ENCODE measurements at places on chromosomes 11 and 22.
A peak's percentile ranks its signal among the peaks of the same experiment; 100 is the strongest.

GRCh38 chr22:39898997-39899396, 1.9 kb upstream of the GRAP2 start:
- DNase-seq: no peak

- peak; percentile 14 for DNase-seq
Measured at GRCh38 chr11:134497586-134497985, 85.5 kb upstream of the B3GAT1 start.

DNA sequence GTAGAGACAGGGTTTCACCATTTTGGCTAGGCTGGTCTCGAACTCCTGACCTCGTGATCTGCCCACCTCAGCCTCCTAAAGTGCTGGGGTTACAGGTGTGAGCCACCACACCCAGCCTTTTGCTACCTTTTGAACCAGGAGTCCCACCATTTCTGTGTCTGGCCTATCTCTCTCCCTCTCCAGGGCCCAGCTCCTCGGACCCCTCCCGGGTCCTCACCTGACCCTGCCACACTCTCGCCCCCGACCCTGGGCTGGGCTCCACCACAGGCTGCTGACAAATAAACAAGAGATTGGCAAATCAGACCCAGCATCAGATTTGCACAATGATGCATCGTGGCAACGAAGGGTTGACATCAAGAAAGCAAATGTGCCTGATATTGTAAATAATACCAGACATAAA, 8.8 kb downstream of the KRTAP5-5 start:
- DNase-seq: peak; percentile 75

DNA sequence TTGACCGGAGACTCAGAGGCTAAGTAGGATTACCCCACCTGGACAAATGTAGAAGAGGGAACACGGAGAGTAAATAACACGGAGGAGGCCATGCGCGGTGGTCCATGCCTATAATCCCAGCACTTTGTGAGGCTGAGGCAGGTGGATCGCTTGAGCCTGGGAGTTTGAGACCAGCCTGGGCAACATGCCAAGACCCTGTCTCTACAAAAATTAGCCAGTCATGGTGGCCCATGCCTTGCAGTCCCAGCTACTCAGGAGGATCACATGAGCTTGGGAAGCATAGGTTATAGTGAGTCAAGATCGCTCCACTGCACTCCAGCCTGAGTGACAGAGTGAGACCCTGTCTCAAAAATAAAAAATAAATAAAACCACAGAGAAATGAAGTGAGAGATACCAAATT, 53.9 kb downstream of the AMOTL1 start:
- no peak for DNase-seq

DNA sequence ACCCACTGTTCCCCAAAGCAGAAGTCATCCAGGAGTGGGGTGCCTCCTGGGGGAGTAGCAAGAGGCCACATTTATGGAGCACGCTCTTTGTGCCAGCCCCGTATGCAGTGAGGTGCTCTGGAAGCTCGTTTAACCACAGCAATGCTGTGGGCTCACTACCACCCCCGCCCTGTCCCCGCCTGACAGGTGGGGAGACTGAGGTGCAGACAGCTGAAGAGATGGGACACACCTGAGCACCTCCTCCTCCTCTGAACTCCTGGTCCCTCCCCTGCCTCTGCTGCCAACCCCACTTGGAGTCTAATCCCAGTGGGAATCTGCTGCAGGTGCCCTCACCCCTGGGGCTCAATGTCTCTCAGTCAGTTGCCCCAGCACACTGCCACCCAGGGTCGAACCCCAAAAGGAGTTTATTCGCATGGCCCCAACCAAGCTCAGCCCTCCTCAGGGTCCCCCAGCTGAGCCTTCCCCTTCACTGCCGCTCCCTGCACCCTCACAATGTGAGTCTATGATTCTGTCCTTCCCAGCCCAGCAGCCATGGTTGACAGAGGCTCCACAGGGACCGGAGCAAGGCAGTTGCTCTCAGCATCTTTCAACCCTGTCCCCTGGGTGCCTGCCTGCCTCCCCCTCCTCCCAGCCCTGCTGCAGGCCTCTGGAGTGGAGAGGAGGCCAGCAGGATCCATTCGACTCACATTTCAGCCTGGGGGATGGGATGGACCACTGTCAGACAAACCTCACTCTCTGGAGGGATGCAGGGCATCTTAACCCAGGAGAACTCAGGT, 13.3 kb upstream of the BCR start:
- DNase-seq: peak; percentile 50
